GM23248 (cell line): ENCODE measurements at places on chromosomes 16 and 17.

DNA sequence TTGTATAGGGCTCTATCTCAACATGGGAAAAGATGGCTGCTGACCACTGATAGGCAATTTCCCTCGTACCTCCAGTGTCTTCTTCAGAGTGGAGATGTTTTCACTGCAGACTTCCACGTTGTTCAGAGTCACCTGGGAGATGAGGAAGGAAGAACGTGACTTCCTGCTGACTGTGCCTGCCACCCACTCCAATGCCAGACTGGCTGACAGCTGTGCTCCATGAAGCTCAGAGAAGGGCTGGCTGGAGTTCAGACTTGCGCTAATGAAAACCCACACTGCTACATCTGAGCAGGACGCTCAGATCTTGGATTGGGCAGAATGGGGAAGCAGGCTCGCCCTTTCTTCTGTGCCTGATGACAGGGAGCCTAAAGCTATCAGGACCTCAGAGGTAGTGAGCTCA, 33.1 kb downstream of the COG4 start:
- no peak for DNase-seq

DNA sequence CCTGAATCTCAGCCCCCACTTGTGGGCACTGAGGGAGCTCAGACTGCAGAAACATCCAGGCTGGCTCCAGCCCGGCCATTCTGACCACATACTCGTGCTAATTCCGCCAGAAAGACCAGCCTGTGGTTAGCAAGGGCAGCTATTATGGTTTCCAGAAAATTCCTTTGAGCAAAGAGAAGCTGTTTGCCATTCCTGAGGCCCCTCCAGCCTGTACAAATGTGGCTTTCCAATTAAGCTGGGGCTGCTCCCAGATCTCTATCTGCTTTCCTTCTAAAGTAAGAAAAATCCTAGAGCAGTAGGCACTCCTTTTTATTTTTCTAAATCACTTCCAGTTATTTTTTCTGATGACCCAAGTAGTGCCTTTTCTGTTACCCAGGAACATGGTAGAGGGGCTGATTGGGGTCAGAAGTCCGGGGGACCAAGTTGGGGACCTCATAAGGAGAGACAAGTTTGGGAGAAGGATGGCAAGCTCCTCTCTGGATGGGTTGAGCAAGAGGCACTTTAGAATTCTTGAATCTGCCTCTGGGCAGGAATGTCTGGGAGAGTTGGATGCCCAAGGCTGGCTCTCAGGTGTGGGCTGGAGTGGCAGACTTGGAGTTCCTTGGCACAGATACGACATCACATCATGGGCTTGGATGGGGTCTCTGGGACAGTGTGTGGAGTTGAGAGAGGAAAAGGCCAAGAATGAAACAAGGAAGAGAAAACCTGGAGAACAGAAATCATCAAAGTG, 83.3 kb upstream of the TNRC6C start:
- peak; percentile 85 for DNase-seq

- no peak for DNase-seq
These were observed 127.1 kb downstream of the SPAG9 start for GRCh38 chr17:50993544-50993943.

DNA sequence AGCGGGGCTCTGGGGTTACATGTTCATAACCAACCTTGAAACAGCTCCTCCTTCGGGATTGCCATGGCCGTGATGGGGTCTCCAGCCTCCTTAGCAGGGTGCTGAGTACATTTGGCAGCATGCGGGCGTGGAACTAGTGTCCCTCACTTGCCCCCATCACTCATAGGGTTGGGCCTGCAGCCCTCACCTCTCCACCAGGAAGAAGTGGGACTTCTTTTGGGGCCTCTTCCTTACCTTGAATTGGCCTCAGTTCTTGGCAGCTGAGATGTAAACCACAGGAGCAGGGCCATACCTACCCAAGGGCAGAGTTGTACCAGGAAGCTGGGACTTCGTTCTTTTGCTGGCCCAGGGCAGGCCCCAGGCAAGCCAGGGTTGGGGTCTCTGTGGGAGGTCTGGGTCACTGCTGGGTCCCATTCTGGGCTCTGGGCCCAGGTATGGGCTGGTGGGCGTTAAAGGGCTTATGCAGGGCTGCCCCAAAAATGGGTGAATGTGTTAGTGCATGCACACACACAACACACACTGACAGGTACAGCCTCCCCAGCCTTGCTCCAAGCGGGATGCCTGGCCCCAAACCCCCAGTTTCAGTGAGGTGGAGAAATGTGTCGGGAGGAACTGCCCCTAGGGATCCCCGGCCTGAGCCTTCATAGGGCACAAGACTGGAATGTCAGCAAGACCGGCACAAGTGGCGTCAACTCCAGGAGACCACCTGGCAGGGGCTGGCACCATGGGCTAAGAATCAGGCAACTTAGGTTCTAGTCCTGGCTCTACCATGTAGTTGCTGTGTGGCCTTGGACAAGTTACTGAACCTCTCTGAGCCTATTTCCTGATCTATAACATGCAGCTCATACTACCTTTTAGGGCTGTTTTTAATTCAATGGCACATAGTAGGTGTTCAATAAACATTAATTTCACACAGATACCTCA, 3.9 kb upstream of the KRT15 start:
- no peak for DNase-seq

GRCh38 chr17:2688351-2689342, 22.9 kb downstream of the CLUH start:
- DNase-seq, result no peak

DNA sequence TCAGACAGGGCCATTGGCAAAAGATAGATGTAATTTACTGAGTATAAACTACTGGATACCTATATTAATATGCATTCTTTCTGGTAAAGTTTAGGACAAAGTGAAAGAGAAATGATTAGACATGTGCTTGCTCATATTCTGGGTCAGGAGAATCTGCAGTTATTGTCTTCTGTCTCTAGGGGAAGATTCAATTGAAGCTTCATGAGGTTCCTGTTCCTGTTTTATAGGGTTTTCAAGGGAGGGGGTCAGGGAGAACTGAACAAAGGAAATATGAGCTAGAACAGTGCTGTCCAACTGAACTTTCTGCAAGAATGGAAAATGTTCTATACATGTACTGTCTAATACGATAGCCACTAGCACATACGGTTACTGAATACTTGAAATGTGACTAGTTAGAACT, 59.3 kb upstream of the CORO6 start:
- DNase-seq, result no peak

DNA sequence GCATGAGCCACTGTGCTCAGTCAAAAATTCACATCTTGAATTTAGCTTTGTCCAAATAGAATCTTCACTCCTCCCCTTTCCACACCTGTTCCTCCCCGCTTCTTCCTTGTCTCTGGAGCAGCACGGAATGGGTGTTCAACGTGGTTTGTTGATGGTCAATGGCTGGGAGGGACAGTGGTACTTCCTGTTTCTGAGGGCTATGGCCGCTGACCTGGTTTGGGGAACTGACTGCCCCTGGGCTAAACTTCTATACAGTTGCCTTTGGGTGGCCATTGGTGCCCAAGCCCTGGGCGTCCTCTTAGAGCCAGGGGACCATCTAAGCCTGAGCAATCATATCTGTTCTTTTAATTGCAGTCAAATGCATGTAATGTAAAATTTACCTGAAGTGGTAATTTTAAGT, 19.1 kb upstream of the WFIKKN2 start:
- DNase-seq, result no peak

- no peak for DNase-seq
These were observed 4.6 kb upstream of the PLK1 start for GRCh38 chr16:23673971-23674614.

DNA sequence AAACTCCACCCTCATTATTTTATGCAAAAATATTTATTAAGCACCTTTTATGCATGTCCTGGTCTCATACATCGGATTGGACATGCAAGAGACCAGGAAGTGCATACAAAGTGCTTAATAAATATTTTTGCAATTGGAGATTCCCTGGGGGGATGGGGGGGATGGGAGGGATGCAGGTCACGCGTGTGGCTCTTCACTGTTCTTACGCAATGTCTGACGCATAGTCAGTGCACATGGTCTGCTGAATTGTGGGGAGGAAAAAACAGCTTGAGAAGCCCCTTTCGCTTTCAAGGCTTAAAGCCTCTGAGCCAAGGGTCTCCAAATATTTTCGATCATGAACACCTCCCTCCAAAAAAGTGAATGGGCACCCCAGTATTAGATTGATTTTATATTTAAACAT, 96.7 kb upstream of the XYLT1 start:
- peak; percentile 27 for DNase-seq

GRCh38 chr16:68128577-68129305, 43.6 kb downstream of the NFATC3 start:
- peak; percentile 4 for DNase-seq
